ENCODE measurements at places on chromosomes 6 and 20.

DNA sequence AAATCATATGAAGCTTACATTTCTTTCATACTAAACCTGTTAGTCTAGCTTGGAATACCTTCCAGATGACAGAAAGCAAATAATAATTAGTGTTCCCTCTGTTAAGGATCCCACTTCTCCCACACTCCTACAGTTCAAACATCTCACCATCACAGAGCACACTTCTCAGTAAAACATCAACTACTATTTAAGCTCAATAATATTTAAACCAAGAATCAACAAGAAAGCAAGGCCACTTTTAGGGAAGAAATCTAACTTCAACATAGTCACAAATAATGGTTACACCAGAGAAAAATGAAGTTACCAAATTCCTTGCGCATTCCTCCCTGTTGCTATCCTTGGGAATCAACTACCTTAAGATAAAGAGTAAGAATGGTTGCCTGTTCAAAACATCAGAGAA lies 1.6 kb downstream of the SNX14 start:
- DNase-seq: no peak

DNA sequence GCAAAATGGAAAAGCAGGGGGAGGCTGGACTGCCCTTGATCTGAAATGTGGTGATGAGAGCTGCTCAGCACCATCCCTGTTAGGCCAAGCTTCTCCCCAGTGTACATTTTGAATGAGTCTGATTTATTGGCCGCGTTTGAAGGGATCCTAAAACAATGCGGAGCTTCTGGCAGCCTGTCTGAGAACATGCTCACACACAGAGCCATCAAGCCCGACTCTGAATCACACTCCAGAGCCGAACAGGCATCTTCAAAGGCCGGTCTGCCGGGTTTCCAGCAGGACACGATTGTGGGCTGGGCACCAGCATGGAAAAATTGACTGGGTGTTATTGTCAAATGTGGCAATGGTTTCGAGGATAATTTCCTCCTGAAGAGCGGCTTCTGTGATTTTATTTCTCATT lies 235.9 kb downstream of the TFAP2C start:
- DNase-seq: no peak

GRCh38 chr6:114419175-114419574 lies 76.4 kb upstream of the HS3ST5 start:
- peak; percentile 21 for DNase-seq

DNA sequence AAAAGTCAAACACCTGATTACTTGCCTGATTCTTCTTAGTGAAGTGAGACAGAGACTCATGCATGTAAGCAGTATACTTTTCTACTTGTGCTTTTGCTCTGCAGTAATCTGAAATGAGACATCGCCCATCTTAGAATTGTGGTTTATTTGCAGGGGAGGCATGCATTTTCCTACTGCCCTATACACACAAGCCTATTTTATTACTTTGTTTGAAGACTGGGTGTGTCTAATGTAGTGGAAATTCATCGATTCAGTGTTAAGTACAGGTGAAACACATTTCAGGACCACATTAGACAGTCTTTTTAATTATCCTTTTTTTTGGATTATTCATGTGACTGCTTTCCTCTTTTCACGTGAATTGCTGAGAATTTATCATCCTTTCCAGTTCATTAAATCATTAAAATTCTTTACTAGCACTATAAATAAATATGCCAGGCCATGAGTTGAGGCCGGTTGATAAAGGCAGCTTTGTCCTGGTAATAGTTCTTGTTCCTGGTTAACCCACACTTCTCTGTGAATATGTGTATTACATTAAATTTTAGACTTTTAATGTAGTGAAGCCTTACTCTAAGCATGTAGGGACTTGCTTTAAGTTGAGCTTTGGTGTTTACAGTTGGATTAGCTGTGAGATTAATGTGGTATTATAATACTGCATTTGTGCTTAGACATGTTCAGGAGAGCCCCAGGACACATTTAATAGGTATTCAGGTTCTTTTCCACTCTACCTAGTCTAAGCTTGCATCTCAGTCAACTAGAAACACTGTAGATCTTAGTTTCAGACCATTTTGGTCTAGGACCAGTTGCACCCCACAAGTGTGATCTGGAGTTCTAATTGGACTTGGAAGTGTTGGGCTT lies 10.8 kb upstream of the BTBD3 start:
- DNase-seq: no peak

GRCh38 chr20:2814587-2815051 lies at the start of gene C20orf141:
C20orf141 (plus strand) TSS chr20:2814987; CDS start chr20:2815185, 198 bp downstream.
- DNase-seq: no peak

- no peak for DNase-seq
These were observed 17.1 kb downstream of the SYNJ2 start for GRCh38 chr6:157998707-157999167.

DNA sequence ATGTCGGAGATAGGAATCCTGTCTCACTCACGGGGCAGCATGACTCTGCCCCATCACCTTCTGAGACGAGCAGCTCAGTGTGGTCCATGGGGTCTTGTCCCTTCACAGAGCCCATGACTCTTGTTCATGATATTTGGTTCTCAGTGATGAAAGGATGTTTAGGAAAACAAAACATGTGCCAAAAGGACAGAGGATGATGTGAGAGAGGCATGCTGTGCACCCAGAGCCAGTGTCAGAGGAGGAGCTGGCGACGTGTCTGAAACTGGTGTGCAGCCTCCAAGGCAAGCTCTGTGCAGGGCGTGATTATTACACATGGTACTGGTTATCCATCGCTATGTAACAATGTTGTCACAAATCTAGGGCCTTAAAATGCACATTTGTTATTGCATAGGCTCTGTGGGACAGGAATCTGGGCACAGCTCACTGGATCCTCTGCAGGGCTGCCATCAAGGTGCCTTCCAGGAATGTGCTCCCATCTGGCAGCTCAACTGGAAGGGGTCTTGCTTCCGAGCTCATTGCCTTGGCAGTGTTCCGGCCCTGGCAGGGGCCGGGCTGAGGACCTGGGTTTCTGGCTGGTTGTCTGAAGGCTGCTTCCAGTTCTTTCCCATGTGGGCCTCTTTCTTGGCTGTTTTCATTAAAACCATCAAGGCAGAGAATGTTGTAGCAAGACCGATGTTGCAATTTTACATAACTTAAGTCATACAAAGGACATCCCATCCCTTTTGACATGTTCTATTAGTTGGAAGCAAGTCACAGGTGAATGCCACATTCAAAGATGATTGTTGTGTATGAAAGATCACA lies 175.4 kb downstream of the ERMARD start:
- no peak for DNase-seq

GRCh38 chr6:117409420-117409819 lies 16.3 kb downstream of the ROS1 start:
- no peak for DNase-seq

DNA sequence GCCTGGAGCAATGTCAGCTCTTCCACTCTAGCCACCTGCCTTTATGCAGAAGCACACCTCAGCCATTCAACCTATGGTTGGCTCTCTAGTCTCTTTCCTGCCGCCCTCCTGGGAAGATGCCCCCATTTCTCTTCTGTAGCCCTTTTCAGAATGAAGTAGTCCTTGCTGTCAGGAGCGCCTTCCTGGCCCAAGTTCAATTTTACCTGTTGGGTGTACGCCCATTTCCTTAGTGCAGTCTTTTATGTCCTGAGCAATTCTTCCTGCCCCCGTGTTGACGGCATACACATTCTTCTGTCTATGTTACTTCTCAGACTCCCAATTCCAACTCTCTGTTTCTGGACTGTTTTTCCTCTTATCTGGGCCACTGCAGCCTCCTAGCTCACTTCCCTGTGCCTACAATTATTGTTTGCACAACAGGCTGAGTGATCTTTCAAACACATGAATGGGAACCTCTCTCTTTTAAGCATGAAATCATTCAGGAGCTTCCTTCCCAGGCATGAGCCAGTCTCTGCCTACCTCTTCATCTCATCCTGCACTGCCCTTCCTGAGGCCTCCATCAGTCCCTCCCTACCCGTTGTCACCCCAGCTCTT lies 389.2 kb downstream of the CD83 start:
- DNase-seq: no peak

DNA sequence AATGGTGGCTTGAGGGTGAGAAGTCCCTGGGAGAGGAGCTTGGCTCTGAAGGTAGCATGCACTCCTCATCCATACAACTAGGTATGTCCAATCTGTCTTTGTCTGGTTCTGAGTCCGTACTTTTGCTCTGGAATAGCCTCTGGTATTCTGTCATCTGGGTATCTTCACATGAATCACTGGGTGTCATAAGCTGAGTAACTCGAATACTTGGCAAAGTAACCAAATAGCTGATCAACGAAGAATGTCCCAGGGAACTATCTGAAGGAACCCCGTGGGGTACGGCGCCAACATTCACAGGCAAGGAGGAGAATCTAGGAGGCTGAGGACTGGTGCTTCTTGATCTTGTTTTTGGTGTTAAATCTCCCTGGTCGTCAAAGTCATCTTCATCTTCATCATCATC lies 184.8 kb downstream of the HIVEP2 start:
- no peak for DNase-seq

DNA sequence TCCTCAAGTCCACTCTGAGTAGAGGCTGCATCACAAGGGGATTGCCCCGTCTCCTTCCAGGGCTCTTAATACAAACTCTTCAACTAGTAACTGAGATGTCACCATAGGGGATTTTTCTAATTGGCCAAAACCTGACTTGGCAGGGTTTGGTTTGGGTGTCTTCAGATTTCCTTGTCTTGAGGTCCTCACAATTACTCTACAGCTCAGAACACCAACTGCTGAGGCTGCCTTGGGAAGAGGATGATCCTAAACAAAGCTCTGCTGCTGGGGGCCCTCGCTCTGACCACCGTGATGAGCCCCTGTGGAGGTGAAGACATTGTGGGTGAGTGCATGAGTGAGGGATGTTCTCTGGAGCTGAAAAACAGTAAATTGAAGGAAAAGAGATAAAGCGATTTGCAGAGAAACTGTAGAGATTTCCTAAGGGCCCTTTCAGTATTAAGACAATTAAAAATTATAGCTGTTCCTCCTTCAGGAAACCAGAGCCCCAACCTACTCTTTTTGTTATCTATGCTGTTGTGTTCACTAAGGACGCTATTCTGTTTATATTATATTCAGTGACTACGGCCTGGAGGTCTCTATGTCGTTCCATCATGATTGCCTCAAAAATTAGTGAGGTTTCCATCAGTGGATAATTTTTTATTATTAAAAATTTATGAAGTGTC lies at the start of gene HLA-DQA1:
Gene HLA-DQA1 (plus strand): TSS at position 188 of the 662 bp plus-strand sequence. CDS start 53 bp downstream, at position 241.
- peak; percentile 68 for DNase-seq

GRCh38 chr6:137155830-137156229 lies 17.6 kb downstream of the IL22RA2 start:
- peak; percentile 47 for DNase-seq

DNA sequence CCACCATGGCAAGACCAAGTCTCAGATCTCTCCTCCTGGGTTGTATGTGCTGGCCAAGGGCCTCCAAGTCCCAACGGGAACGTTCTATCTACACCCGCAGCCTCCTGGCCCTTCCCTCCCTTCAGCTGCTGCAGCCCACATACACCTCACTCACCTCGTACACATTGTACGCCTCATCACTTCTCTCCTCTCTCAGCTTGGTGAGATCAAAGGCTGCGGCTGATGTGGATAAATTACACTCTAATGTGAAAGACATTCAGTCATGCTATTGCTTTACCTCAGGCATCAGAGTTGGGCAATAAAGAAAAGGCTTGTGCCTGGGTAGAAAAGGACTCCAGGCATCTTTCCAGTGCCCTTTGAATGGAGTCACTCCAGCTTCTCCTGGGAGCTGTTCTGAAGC lies 135.3 kb upstream of the FOXQ1 start:
- no peak for DNase-seq

DNA sequence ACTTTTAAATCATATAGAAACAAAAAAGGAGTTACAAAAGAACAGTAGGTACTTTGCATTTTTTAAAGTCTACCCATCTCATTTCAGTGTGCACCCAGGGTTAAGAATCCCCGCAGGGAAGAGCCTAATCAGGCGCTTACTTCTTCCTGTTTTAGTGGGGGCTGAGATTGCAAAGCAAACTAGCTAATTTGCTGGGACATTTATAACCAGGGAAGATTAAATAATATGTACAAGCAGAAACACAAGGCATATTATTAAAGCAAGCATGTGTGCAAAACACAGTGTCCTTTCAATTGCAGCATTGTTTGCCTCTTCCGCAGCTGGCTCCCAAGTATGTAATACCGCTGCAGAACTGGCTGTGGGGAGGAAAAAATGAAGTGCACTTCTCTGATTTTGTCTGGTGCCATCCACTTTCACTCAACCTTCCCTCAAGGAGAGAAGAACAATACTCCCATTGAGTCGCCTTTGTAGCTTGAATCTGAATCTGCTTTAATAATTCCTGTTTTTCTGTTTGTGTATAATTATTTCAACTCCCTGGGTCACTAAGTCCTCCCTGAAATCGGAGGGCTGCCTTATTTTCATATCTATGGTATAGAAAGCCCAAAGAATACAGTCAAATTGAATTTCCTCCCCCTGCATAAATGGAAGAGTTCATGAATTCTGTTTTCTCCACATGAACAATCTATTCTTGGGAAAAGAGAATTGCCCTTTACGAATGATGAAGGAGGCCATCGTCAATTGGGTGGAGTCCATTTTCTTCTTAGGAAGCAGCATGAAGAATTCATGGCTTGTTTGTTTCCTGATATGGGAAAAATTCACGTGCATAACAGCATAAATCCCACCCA lies 23.3 kb upstream of the BCAS1 start:
- no peak for DNase-seq

- DNase-seq: no peak
These were observed 69.5 kb upstream of the EPB41L1 start for GRCh38 chr20:36084897-36085613.
